ENCODE measurements at places on chromosomes 12 and 14.

DNA sequence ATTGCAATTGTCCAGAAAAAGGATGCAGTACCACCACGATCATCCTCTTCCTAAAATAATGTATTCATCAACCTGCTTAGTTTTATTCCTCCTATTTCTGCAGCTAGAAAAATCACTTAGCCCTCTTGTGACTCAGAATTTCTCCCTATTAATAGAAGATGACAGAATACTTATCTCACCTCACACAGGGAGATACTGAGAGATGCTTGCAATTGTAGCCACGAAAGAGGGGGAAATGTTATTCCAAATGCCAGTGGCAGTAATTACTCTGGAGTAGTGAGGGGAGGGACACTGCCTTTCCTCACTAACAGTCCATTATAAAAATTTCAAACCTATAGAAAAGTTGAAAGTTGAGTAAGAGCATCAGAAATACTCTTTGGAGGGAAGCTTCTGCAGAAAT lies 11.8 kb upstream of the DUSP6 start:
- DNase-seq, result no peak

DNA sequence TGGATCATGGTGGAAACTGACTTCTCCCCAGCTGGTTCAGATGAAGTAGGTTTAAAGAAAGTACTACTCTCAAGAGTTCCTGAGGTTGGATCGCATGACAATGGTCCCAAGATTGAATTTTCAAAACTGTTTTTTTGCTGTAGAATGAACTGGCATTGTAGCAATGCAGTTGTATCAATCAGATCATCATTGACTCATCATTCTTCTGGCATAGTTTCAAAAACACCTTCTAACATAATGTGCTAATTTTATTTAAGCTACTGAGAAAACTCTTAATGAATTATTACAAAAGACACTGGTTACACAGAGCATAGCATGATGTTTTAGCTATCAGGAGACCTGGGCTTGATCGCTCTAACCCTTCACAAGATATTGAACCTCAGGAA lies 384.5 kb upstream of the DCN start:
- DNase-seq, result no peak

DNA sequence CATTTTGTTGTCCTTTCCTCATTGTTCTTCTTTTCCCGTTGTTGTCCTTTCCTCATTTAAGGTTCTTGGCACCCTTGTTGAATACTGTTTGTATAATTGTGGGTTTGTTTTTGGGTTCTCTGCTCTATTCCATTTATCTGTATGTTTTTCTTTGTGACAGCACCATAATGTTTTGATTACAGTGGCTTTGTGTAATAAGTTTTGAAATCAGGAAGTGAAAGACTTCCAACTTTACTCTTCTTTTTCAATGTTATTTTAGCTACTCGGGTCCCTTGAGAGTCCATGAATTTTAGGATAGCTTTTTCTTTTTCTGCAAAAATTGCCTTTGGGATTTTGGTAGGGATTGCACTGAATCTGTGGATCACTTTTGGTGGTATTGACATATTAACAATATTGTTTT lies 28.1 kb downstream of the ETNK1 start:
- no peak for DNase-seq

DNA sequence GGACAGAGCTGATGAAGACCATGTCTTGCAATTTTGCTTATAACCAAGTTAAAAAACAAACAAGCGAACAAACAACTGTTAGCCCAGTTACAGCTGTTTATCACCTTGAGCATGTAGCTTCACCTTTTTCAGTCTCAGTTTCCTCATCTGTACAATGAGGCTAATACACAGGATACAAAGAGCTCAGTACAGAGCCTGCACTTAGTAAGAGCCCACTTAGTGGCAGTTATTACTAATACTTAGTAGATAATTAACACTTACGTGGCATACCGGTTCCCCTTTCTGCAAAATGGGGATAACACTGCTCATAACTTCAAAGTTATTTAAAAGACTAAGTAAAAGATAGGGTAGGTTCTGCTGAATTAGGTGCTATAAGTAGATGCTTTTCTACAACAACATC lies 228.0 kb downstream of the MON2 start:
- no peak for DNase-seq

- no peak for DNase-seq
These were observed 5.5 kb upstream of the ZNF641 start for GRCh38 chr12:48356041-48356768.

- no peak for DNase-seq
These were observed 7.5 kb upstream of the PYROXD1 start for GRCh38 chr12:21429994-21430393.

- DNase-seq, result no peak
These were observed 208.2 kb upstream of the FOXN3 start for GRCh38 chr14:89625244-89625713.

DNA sequence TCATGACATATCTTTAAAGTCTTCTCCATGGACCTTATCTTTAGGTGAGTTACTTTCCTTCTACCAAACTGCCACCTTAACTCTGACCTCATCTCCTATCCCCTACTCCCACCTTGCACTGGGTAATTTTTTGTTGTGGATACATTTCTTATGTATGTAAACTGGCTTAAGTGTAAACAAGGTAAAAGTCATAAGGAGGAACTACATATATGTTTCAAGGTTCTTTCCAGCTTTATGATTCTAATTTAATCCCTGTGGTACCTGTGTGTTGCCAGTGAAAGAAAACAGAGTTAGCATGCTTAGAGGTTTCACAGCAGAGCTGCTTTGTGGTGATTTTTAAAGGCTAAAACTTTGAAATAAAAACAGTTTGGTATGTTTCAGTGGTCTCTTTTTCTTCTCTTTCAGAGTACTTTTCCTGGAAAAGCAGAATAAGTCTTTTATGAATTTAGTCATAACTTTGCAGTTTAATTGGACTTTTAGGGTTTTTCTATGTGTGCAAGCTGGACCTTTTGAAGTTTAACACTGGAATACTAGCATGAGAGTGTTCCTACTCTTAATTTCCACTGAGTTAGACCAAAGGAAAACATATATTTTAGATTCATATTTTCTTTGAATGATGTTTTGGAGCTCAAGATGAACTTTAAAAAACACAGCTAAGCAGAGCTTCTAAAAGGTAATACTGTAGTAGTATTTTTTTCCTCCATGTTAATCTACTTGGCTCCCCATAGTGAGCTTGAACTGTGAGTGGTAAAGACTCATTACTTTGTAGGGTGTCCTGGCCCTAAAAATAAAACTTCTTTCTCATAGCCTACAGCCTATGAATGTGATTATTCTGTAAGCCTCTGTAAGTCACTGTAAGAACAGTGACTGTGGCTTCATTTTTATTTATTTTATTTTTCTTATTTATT lies 105.4 kb downstream of the FUT8 start:
- DNase-seq, result no peak

DNA sequence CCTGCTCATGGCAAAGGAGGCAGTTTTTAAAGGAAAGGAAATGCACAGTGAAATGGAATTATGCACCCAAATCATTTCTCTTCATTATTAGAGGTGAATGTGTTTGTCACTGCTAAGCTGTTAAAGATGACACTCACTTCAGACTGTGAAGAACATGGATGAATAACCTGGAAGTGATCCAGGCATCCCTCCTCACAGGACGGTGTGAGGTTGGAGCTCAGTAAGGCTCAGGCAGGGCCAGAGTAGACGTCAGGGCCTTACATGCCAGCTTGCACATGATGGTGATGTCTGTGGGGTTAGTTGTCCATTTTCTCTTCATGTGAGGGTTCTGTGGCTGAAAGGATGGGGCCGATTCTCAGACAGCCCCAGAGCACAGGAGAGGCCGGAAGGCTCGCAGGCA lies 273.1 kb downstream of the PCNX1 start:
- no peak for DNase-seq

DNA sequence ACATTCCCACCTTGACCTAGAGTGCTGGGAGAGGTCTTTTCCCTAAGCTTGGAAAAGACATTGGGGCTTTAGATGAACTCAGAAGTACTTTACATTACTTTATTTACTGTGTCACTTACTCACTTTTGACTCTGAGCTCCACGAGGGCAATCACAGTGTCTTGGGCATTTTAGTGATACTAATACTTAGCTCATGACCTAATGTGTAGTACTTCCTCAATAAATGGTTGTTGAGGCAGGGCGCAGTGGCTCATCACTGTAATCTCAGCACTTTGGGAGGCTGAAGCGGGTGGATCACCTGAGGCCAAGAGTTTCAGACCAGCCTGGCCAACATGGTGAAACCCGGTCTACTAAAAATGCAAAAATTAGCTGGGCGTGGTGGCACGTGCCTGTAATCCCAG lies 19.8 kb upstream of the SNAPC1 start:
- no peak for DNase-seq
